ENCODE measurements at places on chromosomes 16 and 17.

GRCh38 chr17:1122533-1123392, 57.0 kb downstream of the ABR start:
- no peak for DNase-seq

GRCh38 chr16:31248344-31248743, 11.4 kb upstream of the ITGAM start:
- no peak for DNase-seq

- no peak for DNase-seq
These were observed 2.5 kb upstream of the ST6GALNAC2 start for GRCh38 chr17:76588182-76588581.

DNA sequence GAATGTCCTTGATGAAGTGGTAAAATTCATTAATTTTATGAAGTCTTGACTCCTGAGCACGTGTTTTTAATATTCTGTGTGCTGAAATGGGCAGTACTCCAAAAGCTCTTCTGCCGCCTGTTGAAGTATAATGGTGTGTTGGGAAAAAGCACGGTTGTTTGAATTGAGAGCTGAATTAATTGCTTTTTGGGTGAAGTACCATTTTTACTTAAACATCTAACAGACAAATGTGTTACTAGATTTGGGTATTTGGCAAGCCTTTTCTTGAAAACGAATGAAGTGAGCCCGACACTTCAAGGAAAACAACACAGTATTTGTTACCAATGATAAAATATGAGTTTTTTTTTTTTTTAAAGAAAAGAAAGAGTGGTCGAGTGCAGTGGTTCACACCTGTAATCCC, 22.5 kb downstream of the WWP2 start:
- DNase-seq = no peak

- no peak for DNase-seq
These were observed 949 bp upstream of the GSPT1 start for GRCh38 chr16:11916524-11917285.

DNA sequence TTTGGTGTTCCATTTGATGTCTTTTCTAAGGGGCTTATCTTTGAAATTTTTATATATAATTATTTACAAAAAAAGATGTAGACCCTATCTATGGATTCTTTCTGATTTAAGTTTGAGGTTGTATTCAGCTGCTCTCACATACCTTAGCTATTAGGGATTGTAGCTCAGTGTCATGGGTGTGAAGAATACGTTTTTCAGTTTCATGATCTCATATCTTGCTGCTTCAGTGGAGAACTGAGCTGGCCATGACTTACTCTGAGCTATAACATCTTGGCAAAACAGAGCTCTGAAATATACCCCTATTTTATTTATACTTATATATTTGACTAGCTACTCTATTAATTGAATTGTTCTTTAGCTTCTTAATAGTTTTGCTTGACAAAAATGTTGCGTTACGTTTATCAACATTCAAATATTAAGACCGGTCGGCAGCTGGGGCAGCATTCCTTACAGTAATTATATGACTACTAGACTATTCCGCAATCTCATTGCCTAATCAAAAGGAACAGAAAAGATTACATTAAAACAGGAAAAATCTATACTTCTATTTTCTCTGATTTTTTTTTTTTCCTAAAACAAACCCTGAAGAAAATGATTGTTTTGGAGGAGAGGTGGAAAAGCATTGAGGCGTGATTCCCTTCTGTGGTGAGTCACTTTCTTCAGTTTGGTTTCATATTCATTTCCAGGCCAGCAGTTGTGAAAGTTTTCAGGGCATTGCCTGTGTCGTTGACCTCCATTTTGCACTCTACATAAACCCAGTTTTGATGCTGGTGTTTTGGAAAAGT, 24.1 kb upstream of the KRT24 start:
- DNase-seq = no peak
